ENCODE measurements at places on chromosomes 5 and 9.

DNA sequence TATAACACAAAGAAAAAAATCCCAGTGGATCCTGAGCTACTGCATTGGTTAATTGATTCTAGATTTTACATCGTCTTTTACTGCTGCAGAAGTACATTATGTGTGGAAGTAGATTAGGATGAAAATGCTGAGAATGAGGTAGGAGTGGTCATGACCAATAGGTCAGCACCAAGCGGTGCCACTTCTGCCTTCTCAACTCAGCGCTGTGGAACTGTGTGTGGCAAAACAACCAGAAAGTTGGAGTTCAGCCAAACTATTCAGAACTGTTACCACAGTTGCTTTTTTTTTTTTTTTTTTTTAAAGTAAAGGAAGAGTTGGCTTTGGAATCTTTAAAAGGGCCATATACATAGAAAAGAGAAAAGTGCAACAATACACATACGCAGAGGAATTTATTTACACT is 24.2 kb downstream of the POU5F2 start:
- DNase-seq = peak; percentile 4

DNA sequence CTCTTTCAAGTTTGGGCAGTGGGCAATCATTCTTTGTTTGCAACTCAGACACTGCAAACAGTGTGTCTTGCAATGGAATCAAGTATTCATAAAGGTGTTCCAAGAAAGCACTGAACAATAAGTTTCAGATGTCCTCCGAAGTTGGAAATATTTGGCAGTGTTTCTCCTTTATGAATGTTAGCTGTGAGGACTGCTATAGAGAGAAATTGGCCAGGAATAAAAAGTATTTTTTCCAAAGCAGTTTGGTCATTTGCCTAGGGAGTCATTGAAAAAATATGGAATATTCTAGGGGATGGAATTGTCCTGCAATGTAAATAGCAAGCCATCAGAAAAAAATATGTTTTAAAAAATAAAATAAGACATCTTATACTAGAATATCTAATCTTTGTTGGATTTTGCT is 688.6 kb upstream of the SEMA6A start:
- DNase-seq = no peak

GRCh38 chr9:100084128-100084453 is 14.7 kb downstream of the ERP44 start:
- DNase-seq = no peak

GRCh38 chr5:89735082-89735481 is 674.5 kb downstream of the CETN3 start:
- DNase-seq = no peak

DNA sequence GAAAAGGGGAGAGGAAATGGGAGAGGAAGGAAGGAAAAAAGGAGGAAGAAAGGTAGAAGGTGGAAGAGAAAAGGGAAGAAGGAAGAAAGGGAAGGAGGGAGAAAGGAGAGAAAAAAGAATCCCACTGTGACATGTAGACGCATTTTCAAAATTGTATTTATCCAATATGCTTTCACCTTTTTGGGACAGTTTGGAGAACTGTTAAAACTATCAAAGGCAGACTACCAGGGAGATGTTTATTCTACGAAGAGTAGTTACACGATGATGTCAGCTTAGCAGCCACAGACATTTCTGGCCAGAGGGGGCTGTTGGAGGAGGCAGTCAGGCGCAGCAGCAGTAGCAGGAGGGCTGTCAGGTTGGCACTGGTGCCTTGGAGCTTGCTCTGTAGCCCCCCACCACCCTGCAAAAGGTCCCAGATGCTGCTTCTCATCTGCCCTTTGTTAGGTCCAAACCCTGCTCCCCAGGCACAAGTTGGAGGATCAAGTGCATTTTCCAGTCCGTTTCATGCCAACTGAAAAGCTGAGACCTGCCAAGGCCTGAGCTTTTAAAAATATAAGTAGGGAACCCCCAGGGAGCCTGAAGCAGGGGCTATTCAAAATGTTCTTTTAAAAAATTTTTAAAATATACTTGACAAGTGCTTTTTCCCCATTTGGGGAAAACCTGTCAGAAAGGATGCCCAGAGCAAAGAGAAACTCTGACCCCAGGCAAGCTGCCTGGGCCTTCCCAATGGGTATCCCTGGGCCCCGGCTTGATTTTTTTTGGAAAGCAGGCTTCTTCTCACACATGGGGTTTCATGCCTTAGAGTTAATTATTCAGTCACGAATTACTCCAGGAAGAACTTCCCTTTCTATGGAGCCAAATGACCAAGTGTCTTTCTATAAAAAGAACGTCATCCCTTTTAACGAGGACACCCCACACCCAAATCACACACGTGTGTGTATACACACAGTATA is 203.3 kb downstream of the SLIT3 start:
- DNase-seq = no peak

DNA sequence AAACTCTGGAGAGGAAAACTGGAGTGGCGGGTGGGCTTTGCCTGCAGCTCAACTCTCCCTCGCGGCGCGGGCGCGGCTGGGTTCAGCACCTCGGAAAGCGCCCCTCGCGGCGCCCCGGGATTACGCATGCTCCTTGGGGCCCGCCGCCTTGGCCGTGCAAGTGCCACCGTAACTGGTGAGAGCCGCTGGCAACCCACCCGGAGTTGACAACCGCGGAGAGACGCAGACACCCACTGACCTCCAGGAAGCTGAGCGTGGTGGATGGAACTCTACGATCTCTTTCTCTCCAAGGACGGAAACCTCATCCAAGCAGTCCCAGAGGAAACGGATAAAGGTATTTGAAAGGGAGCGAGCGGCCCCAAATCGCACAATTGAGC is 194 bp upstream of the RXFP3 start:
- DNase-seq = no peak

- DNase-seq = no peak
These were observed 296.0 kb upstream of the KCNN2 start for GRCh38 chr5:114065912-114066311.

DNA sequence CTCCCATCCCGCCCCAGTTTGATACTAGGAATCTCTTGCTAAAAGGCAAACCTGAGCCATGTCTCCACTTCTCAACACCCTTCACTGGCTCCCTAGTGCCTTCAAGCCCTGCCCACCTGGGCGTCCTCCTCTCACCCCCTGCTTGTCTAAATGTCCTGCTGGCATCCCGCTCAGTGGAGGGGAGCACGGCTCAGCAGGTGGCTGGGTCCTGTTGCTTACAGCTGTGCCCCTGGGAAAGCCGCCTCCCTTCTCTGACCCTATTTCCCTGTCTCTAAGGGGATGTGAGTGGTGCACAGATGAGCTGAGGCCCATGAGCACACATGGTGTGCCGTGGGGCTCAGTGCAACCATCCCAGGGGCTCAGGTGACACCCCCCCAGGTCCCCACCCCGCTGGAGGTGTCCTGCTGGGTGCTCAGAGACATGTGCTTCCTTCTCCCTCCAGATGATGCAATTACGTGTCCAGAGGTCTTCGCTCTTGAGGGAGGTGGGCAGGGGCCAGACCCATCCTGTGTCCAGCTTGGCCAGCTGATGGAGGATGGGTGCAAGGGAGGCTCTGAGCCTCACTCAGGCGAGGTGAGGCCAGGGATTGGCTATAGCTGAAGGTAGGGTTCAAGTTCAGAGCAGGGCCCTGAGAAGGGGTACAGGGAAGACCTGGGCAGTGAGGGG is 24.1 kb downstream of the FLT4 start:
- DNase-seq = no peak

DNA sequence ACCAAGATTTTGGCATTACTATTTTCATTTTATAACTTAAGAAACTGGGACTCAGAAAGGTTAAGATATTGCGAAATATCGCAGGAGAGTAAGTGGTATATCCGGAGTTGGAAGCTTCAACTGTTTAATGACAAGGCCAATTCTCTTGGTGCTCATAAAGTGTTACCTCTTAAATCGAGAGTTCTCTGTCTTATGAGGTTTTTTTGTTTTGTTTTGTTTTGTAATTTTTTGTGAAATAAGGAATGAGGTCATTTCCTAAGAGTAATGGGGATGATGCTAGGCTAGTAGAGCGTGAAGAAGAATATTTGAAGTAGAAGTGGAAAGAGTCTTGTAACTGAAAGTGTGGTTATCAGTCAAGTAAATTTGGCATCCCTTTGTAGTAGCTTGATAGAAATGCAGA is 183.2 kb upstream of the DAB2 start:
- DNase-seq = no peak

DNA sequence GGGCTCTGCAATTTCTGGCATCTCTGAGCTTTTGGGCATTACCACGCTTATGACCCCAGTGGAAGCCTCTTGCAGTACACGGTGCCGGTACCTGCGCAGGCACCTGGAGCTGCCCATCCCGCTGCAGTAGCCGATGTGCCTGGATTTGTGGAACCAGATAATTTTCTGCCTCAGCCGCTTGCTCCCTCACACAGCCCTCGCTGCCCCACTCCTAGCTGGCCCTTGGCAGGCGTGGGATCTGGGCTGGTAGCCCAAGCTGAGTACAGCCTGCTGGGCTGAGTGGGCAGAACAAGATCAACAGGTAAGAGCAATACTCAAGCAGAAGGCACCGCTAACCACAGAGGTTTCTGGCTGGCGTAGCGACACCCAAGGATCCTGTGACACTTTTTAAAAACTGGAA is 1808.8 kb upstream of the ACO1 start:
- no peak for DNase-seq

- no peak for DNase-seq
These were observed 1.1 kb upstream of the DCANP1 start for GRCh38 chr5:135448071-135448739.

- DNase-seq = no peak
These were observed 2.5 kb upstream of the TMEM174 start for GRCh38 chr5:73170522-73170921.

DNA sequence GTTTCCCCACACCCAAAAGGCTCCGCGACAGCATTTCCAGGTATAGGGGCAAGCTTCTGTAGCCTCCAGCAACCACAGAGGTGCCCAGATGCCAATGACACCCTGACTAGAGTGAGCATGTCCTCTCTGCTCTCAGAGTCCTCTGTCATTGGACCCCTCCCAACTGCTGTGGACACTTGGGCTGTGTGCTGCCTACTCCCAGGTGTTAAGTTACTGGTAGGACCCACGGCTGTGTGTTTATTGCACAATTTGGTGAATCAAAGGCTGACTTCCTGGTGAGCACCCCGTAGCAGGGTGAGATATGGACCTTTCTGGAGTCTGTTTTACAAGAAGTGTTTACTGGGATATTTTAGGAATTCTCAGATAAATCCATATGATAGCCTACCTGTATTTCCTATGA is 36.0 kb downstream of the SH3GL2 start:
- no peak for DNase-seq

GRCh38 chr5:103394676-103395075 is 136.1 kb downstream of the MACIR start:
- DNase-seq = no peak

GRCh38 chr9:16828340-16829281 is 41.9 kb downstream of the BNC2 start:
- no peak for DNase-seq

GRCh38 chr5:151219138-151219537 is 4.8 kb downstream of the CCDC69 start:
- no peak for DNase-seq

GRCh38 chr9:124015661-124016131 is 4.1 kb downstream of the LHX2 start:
- no peak for DNase-seq

- DNase-seq = no peak
These were observed 418.6 kb upstream of the TYRP1 start for GRCh38 chr9:12274577-12274976.

- no peak for DNase-seq
These were observed 878.4 kb upstream of the EDIL3 start for GRCh38 chr5:85263125-85263524.

DNA sequence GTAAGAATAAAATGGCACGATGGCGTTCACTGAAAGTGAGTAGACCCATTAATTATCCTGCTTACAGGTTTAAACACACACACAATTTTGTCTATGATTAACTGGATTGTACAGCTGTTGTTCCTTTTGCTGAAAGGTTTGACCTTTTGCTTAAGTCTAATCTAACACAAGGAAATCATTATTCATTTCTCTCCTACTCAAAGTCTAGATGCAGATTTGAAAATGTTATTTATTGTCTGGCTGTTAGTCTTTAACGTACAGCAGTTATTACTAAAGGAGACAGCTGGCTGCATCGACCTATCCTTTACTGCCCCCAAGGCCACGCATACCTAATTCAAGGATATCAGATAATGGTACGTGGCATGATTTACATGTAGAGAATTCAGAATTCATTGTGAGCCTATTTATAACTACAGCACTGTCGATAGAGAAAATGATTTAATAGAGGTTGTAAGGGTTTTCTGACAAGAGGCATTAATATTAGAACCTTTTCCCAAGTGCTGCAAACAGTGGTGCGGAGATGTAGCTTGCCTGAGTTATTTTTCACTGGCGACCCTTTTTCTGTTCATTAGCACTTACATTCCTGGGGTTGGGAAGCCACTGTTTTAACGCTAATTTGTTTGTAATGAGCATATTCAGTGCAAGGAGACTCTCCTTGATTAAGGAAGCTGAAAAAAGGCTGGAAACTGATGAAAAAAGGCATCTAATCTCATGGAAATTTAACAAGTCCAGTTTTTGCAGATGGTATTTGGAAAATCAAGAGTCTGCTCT is 368.4 kb upstream of the GRAMD2B start:
- DNase-seq = no peak

DNA sequence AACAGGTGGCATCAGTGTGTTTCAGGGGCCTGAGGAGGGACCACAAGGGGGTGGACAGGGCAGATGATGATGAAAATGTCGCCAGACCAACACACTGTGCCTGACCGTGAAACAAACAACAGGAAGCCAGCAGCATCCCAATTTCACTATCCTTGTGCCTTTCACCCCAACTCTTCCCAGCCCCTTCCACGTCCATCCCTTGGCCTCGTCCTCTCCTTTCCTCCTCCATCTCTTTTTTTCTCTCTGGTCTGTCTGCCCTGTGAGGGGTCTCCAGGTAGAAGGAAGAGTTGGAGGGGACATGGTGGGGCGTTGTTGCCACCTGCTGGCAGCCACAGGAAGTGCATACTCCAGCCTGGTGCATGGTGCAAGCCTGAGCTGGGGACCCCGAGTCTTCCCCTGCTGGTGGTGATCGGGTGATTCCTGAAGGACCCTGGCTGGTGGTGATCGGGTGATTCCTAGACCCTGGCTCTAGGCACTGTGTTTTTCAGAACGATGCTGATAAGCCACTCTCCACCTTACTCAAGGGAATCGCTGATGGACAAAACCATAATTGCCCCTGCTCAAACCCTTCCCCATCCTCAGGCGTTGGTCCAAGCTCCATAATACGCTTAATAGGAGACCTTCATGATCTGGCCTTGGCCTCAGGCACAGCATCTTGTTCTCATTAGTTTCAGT is 21.7 kb upstream of the NSD1 start:
- DNase-seq = peak; percentile 62

DNA sequence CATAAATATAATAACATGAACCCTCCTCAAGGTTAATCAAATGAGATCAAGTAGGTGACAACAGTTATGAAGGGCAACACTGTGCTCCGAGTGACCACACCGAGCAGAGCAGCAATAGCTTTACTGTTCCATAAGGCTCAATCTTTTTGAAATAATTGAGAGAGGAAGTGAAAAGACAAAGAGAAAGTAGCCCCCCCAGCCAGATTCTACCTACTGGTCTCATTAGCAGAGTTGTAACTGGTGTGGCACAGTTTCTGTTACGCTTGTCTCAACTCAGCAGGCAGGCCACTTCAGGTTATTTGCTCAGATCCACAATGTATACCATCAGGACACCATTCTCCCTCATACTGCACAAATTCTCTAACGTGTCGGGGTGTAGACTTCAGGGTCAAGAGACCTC is 14.0 kb downstream of the PRUNE2 start:
- DNase-seq = no peak

GRCh38 chr9:125493881-125494652 is 212.9 kb downstream of the MAPKAP1 start:
- DNase-seq = no peak

All from SW480 (cell line).